Diencephalon (tissue), 1 donor: ENCODE measurements at places on chromosomes 13 and 19. TPM values are rescaled to one million over a fixed set of nuclear protein-coding genes. Genes with fewer than 3 reads are reported as not detected.

Gene LHB
- not detected for total RNA-seq

Gene KLC3
- total RNA-seq: 1.8 TPM

Gene POSTN
- 4.8 TPM for total RNA-seq

Gene RDH8
- not detected for total RNA-seq

Gene LRRC4B
- 105 TPM for total RNA-seq

Gene SIGLEC5
- 0.23 TPM for total RNA-seq

Gene TMEM238
- total RNA-seq: not detected

Gene ZFP28
- total RNA-seq: 32.5 TPM

Gene HCN2
- 27.9 TPM for total RNA-seq

Gene CD33
- total RNA-seq: 0.23 TPM

Gene SYNE4
- 1.6 TPM for total RNA-seq

Gene ZNF547
- 7.8 TPM for total RNA-seq

Gene SYDE1
- total RNA-seq: 3.9 TPM

Gene RCBTB1
- total RNA-seq: 30.9 TPM

Gene GPR183
- 3.2 TPM for total RNA-seq

Gene CYP2A7
- not detected for total RNA-seq

Gene SLC15A1
- total RNA-seq: not detected

Gene PPM1N
- total RNA-seq: 1.2 TPM

Gene FPR2
- 0.92 TPM for total RNA-seq

Gene LSM7
- 84.0 TPM for total RNA-seq

Gene SIGLEC12
- not detected for total RNA-seq

Gene MZT1
- total RNA-seq: 42.7 TPM

Gene CEBPA
- 4.8 TPM for total RNA-seq
